ENCODE measurements at places on chromosomes 13 and 19.

- DNase-seq, result no peak
Observed at GRCh38 chr19:1470305-1471009, 8.6 kb downstream of the C19orf25 start.

GRCh38 chr13:88585861-88586260, 914.7 kb downstream of the SLITRK5 start:
- DNase-seq, result no peak

- peak; percentile 73 for DNase-seq
Observed at GRCh38 chr19:14089662-14090508, 666 bp downstream of the SAMD1 start.

- DNase-seq, result no peak
Observed at GRCh38 chr19:19619849-19620210, 1.3 kb upstream of the PBX4 start.

- no peak for DNase-seq
Observed at GRCh38 chr13:39577838-39578491, 25.0 kb downstream of the LHFPL6 start.

DNA sequence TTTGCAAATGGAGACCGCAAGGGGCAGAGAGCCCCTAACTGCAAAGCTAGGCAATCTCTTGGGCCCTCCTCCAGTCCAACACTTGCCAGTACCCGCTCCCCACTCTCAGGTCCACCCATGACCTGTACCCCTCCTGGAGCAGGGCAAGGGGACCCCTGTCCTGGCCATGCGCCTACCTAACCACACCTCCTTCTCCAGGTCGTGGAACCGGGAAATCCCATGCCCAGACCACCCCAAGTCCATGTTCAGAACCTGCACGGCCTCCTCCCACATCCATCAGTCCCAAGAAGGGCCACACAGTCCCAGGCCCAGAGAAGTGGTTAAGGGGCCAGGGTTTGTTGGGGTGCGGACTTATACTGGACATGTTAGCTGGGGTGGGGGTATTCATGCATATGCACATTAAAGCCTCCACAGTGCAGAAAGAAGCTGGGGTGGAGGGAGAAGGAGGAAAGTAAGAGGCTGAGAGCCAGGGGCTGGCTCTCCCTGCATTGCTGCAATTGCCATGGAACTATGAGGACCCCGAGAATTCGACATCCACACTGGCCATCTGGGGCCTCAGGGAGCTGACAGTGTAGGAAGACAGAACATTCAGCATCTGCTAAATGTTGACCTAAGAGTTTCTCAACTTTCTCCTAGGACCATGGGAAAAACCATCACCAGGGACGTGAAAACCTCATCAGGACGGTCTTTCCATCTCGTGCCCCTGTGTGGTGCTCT, 39.0 kb downstream of the HSPH1 start:
- DNase-seq, result no peak

DNA sequence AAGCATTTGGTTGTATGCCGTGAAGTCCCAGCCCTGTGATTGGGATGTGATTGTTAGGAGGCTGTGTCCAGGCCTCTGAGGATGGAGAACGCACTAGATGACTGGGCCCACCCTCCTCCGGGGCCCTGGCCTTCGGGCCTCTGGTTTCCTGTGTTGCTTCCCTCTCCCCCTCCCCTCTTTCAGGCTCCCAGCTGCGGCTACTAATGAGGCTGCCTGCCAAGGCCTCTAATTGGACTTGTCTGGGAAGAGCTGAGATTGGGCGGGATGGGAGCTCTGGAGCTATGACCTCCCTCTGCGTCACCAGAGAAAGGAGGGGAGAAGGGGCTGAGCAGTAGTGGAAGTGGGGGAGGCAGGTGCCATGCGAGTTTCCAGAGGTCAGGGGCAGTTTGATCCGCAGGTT, 9.9 kb downstream of the PTH2 start:
- no peak for DNase-seq
